Muscle of arm (tissue), 14 donors: ENCODE measurements at places on chromosomes 2 and 18. TPM values are rescaled to one million over a fixed set of nuclear protein-coding genes. Genes with fewer than 3 reads are reported as not detected.

- DNase-seq: no peak
Measured at GRCh38 chr18:25181581-25181980, 170.4 kb downstream of the ZNF521 start.

DNA sequence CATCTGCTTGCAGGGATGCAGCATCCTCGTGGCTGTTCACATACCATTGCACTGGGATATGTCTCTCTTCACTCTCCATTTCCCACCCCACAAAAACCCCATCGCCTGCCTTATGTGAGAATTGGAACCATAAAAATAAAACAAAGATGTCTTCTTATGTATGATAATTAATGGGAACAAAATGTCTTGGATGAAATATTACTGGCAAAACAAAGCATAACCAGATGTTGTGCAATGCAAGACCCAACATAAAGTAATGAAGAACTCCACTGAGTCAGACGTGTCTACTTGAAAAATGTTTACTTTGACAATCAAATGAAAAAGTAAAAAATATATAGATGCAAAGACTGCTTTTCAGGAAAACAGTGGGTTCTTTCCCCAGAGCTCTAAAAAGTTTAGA is 611.3 kb upstream of the SYT4 start:
- no peak for DNase-seq

DNA sequence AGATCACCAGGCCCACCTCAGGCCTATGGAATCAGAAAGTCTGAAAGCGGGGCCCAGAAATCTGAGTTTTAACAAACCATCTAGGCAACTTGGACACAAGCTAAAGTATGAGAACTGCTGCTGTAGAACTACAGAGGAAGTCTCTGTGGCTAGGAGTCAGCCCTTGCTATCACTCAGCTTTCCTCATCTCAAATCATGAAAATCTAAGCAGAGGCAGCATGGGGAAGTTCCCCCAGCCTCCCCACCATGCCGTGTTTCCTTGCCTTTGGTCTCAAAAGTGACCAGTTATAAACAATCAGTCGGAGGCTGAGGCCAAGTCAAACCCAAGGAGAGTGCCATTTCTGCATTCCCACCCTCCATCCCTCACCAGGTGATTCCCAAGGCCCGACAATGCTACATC is 404.7 kb downstream of the BCL11A start:
- DNase-seq: no peak

GRCh38 chr2:156347431-156347830 is 14.9 kb upstream of the NR4A2 start:
- no peak for DNase-seq

- no peak for DNase-seq
Measured at GRCh38 chr2:72841462-72842125, 15.8 kb upstream of the EXOC6B start.

Gene GCA
- 16.4 TPM for polyA plus RNA-seq

DNA sequence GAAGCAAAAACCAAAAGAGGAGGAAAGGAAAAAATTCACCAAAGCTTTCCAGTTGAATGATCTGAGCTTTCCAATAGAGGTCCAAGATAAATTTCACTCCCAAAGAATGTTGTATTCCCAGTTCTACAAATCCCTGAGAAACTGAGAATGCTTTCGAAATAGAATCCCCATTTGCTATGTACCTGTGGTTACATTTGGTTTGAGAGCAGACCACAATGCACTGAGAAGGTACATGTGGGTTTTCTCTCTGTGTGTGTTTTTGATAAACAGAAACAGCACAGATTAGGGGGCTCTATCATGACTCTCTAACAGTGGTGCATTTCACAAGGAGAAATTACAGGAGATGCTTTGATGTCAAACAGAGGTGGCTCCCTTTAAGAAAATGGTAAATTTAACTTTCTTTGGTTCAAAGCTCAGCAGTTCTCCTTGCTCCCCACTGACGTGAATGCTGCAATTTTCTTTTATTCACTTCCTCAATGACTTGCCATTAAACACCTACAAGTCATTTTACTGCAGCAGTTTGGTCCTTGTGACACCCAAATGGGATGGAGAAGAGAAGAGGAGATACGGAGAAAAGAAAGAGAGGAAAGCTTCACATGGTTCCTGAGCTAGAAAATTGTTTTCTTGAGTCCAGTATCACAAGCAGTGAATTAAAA is 108.7 kb downstream of the EPHA4 start:
- DNase-seq: no peak

GRCh38 chr2:240946046-240946445 is 39.9 kb downstream of the CROCC2 start:
- no peak for DNase-seq

GRCh38 chr2:30252723-30253701 is 21.7 kb downstream of the LBH start:
- peak; percentile 45 for DNase-seq
